ENCODE measurements at places on chromosomes 4 and X. TPM values are rescaled to one million over a fixed set of nuclear protein-coding genes. Genes with fewer than 3 reads are reported as not detected.

DNA sequence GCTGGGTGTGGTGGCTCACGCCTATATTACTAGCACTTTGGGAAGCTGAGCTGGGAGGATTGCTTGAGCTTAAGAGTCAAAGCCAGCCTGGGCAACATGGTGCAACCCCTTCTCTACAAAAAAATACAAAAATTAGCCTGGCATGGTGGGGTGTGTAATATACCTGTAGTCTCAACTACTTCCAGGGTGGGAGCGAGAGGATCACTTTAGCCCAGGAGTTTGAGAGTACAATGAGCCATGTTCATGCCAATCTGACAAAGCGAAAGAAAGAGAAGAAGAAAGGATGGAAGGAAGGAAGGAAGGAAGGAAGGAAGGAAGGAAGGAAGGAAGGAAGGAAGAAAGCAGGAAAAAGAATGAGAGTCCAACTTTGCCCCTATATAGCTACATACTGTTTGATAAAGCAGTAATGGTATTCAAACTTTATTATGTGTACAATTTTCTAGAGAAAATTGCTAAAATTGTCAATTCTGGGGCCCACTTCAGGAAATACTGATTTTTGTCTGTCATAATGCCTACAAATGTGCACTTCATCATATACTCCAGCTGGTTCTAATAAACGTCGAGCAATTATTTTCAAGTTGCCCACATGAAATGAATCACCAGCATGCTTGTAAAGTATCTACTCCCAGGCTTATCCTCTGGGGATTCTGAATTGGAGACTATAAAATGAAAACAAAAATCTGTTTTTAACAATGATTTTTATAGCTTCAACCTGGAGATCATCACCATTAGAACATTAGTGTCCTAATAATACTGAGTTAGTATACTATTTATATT is 132.3 kb downstream of the NDST4 start:
- no peak overlapping the region for H3K27ac ChIP-seq
- H3K4me1 ChIP-seq, result no peaks in the 10 kb centered on the region
- H3K4me3 ChIP-seq, result no peak overlapping the region
- no peak for DNase-seq
- H3K36me3 ChIP-seq, result no peaks in the 10 kb centered on the region
- H3K27me3 ChIP-seq, result no peaks in the 10 kb centered on the region

GRCh38 chr4:123995936-123996335 is 599.3 kb downstream of the SPRY1 start:
- no peak overlapping the region for H3K27ac ChIP-seq
- H3K36me3 ChIP-seq, result no peaks in the 10 kb centered on the region
- H3K27me3 ChIP-seq, result no peaks in the 10 kb centered on the region

- no peak overlapping the region for H3K4me3 ChIP-seq
- H3K27me3 ChIP-seq, result no peaks in the 10 kb centered on the region
- no peaks in the 10 kb centered on the region for H3K4me1 ChIP-seq
- H3K36me3 ChIP-seq, result no peaks in the 10 kb centered on the region
Observed at GRCh38 chrX:51825436-51825835, 68.0 kb upstream of the MAGED1 start.

- H3K4me1 ChIP-seq, result peaks cover 40% of the 10 kb centered on the region
- no peaks in the 10 kb centered on the region for H3K36me3 ChIP-seq
- H3K27ac ChIP-seq, result peak overlapping the region; percentile 37
- no peak for DNase-seq
Observed at GRCh38 chr4:78667764-78668163, 108.4 kb upstream of the BMP2K start.

DNA sequence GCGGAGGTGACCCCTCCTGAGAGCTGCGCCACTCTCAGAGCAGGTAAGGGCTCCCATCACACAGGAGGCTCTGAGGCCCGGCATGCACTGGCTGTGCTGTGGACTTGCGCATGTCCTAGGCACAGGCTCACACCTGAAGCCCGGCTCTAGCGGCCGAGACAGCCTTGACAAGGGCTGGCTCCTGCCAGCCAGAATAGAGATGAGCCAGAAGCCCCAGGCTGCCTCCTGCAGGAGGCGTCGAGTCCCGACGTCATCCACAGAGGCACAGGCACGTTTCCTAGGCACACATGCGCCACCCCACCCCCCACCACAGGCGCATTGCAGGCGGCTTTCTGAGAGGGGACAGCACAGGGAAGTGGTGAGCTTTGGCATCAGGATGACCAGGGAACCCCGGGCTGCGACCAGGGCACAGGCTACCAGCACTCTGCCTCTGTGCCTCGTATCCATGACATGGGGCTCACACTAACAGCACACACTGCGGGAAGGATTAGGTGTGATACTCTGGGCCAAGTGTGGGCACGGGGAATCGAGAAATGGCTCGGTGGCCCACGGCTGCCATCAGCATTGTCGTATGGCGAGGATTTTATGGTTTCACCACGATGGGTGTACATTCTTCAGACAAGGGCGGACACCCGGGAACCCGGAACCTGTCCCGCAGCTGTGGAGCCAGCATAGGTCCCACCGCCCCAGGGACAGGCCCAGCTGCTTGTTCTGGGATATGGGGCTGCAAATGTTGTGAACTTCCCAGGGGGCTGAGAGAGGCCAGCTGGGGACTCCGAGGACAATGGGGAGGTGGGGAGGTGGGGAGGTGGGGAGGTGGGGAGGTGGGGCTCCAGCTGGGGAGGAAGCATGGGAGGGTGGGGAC is 90.7 kb upstream of the ADRA2C start:
- H3K4me1 ChIP-seq, result no peaks in the 10 kb centered on the region
- no peak overlapping the region for H3K4me3 ChIP-seq
- DNase-seq, result no peak
- H3K36me3 ChIP-seq, result no peaks in the 10 kb centered on the region

Gene PPAT
- total RNA-seq, result 4.5 TPM

Gene MAGEA9B
- total RNA-seq, result not detected

GRCh38 chr4:120331486-120332370 is 265.1 kb upstream of the MAD2L1 start:
- H3K27me3 ChIP-seq, result no peaks in the 10 kb centered on the region
- no peaks in the 10 kb centered on the region for H3K36me3 ChIP-seq
- H3K4me1 ChIP-seq, result no peaks in the 10 kb centered on the region

DNA sequence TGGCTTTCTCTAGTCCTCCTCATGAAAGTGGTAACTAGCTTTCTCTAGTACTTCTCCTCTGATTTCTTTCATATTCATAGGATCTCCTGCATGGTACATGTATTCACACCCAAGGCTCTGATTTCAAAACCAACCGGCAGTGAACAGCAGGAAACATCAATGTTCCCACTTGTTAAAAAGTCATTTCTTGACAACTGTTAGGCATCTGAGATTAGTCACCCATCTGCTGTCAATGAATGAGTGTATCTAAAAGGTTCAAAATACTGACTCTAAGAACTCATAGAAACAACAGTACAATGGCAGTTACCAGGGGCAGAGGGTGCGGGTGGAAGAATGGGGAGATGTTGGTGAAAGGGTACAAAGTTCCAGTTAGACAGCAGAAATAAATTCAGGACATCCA is 31.5 kb upstream of the PUDP start:
- H3K4me1 ChIP-seq, result no peaks in the 10 kb centered on the region
- no peak for DNase-seq
- no peak overlapping the region for H3K4me3 ChIP-seq
- no peaks in the 10 kb centered on the region for H3K36me3 ChIP-seq
- no peak overlapping the region for H3K27ac ChIP-seq
- H3K27me3 ChIP-seq, result no peaks in the 10 kb centered on the region

Gene FAM156A
- 2.9 TPM for total RNA-seq

DNA sequence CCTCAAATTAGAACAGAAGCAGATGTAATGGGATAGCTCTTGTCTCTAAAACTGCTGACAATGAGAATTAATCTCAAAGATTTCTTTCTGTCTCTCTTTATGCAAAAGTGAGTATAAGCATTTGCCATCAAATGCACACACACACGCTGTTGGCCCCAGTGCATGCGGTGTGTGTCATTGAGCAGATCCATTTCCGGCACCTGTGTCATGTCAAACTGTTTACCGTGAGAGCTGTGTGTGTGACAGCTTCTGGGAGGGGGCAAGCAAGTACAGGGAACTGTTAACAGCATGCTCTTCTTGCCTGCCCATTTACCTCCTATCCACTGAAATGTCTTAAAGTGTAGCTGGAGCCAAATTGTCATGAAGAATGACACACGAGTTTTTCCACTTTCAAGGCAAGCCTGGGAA is 297.9 kb upstream of the FAT4 start:
- H3K4me1 ChIP-seq, result no peaks in the 10 kb centered on the region
- DNase-seq, result no peak
- H3K27me3 ChIP-seq, result no peaks in the 10 kb centered on the region
- H3K27ac ChIP-seq, result no peak overlapping the region
- H3K36me3 ChIP-seq, result no peaks in the 10 kb centered on the region

DNA sequence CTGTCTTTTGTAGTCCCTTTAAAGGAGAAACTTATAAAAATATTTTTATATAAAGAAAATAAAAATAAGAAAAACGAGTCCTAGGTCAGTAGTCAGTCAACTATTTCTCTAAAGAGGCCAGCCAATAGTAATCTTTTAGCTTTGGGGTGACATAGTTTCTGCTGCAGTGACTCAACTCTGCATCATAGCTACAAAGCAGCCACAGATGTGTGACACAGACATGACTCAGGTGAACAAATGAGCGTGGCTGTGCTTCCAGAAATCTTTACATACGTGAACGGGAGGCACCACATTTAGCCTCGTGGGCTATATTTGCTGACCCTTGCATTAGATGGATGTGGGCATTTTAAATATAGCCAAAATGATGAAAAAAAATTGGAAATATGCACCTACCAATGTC is 1862.5 kb upstream of the TENM3 start:
- no peaks in the 10 kb centered on the region for H3K4me1 ChIP-seq
- no peak for DNase-seq
- no peak overlapping the region for H3K27ac ChIP-seq
- no peaks in the 10 kb centered on the region for H3K27me3 ChIP-seq

Gene TRIM60
- total RNA-seq, result not detected

- H3K4me3 ChIP-seq, result no peak overlapping the region
- no peaks in the 10 kb centered on the region for H3K4me1 ChIP-seq
- no peak overlapping the region for H3K27ac ChIP-seq
- H3K36me3 ChIP-seq, result no peaks in the 10 kb centered on the region
- no peak for DNase-seq
- H3K27me3 ChIP-seq, result no peaks in the 10 kb centered on the region
Observed at GRCh38 chr4:136687118-136687517, 845.2 kb downstream of the PCDH18 start.

GRCh38 chrX:20197641-20198210 is 56.1 kb upstream of the EIF1AX start:
- H3K36me3 ChIP-seq, result no peaks in the 10 kb centered on the region
- no peak for DNase-seq
- H3K4me1 ChIP-seq, result no peaks in the 10 kb centered on the region
- H3K27me3 ChIP-seq, result no peaks in the 10 kb centered on the region
- H3K27ac ChIP-seq, result no peak overlapping the region
- no peak overlapping the region for H3K4me3 ChIP-seq

Gene IL13RA2
- 0.44 TPM for total RNA-seq

GRCh38 chrX:79371101-79371500 is 4.0 kb upstream of the ITM2A start:
- no peaks in the 10 kb centered on the region for H3K36me3 ChIP-seq
- H3K27ac ChIP-seq, result no peak overlapping the region
- no peak for DNase-seq

Gene SPATA4
- not detected for total RNA-seq

Gene RIBC1
- total RNA-seq, result 1.1 TPM

GRCh38 chrX:6674734-6675133 is 139.8 kb upstream of the VCX3A start:
- no peak overlapping the region for H3K4me3 ChIP-seq
- no peak for DNase-seq
- H3K4me1 ChIP-seq, result no peaks in the 10 kb centered on the region
- no peaks in the 10 kb centered on the region for H3K36me3 ChIP-seq
- H3K27ac ChIP-seq, result no peak overlapping the region
- H3K27me3 ChIP-seq, result no peaks in the 10 kb centered on the region

GRCh38 chr4:138297743-138298405 is 55.7 kb upstream of the SLC7A11 start:
- H3K4me3 ChIP-seq, result no peak overlapping the region
- H3K27me3 ChIP-seq, result no peaks in the 10 kb centered on the region
- no peaks in the 10 kb centered on the region for H3K36me3 ChIP-seq
- no peak overlapping the region for H3K27ac ChIP-seq

DNA sequence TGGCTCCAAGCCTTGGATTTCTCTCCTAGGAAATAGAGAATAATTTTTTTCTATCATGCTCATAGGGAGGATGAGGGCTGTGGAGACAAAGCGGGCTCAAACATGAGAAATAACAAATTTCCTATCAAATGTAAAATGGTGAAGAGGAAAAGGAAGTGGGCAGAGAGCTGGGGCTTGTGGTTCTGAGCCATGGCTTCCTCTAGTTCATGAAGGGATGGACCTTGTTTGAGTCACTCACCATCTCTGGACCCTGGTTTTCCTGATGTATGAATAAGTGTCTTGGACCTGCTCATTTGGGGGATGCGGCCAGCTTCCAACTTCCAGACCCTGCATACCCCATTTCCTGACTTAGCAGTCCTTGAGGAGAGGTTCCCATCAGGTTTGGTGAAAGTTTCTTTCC is 63.0 kb downstream of the MSX1 start:
- H3K27ac ChIP-seq, result no peak overlapping the region
- peaks cover 22% of the 10 kb centered on the region for H3K27me3 ChIP-seq
- no peaks in the 10 kb centered on the region for H3K36me3 ChIP-seq
- no peaks in the 10 kb centered on the region for H3K4me1 ChIP-seq
- DNase-seq, result no peak
- no peak overlapping the region for H3K4me3 ChIP-seq

GRCh38 chr4:120225527-120225926 is 158.9 kb upstream of the MAD2L1 start:
- H3K36me3 ChIP-seq, result no peaks in the 10 kb centered on the region
- H3K27ac ChIP-seq, result no peak overlapping the region
- no peak overlapping the region for H3K4me3 ChIP-seq
- H3K27me3 ChIP-seq, result no peaks in the 10 kb centered on the region

Measured in esophagus squamous epithelium (tissue), 5 donors.